Activated T-helper 1 cell treated with Interleukin-2 at 50 U/mL for 16 hours (primary cell): ENCODE measurements at places on chromosomes 6 and 20.

GRCh38 chr6:131754088-131754487, 43.3 kb upstream of the CTAGE9 start:
- no peak for DNase-seq

DNA sequence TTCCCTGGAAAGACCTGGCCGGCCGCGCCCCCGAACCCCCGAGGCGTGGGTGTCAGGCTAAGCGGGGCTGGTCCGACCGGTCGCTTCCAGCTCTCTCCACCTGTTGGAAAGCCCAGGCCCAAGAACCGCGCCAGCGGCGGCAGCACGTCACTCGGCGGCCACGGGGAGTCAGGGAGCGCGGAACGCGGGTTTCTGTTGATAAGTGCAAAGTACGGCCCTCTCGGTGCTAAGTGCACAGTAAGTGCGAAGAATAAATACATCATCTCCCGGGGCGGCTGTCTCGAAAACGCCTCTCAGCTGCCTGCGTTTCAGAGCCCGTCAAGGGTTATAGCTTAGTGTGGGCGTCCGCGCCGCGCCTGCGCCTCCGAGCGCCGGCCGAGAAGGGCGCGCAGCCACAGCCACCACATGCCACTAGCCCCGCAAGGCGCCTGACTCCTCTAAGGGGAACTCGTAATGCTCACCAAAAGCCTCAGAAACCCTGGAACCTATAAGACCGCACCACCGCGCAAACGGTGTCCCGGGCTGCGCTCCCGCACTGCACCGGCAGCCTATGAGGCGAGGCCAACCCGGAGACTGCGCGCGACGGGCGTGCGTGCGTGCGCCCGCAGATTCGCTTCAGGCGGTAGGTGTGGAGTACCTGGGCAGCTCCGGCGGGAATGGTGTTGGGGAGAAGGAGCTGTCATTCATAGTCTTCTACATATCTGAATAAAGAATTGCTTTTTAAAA, 9.2 kb upstream of the TBX18 start:
- DNase-seq: no peak

DNA sequence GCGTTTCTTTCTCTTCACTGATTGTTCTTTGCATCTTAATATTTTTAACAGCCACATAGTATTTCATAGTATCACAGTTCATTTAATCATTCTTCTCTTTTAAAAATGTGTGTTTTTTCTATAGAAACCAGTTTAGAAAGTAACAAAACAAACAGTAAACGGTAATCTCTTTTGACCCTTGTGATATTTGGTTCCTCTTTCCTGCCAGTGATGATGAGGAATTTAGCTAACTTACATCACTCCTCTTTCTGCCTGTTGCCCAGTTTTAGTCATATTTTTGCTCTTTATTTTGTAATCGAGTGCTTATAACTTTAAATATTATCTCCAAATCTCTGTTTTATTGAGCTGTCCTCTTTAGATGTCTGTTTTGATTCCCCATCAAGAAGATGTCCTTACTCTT, 38.1 kb upstream of the ZBTB24 start:
- DNase-seq: no peak

DNA sequence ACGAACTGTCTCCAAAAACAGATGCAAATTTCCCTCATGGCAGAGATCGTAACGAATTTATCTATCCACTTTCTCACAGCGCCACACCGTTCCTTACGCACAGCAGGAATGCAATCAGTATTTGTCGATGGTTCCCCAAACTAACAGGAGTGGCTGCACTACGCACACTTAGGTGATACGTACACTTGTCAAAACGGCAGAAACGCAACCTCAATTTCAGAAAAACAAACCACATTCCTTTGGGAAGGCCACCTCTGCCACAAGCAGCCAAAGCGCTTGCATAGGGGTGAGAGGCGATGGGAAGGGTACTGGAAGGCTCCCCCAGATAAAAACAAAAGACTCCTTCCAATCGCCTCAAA, 638 bp downstream of the MDN1 start:
- DNase-seq: no peak

DNA sequence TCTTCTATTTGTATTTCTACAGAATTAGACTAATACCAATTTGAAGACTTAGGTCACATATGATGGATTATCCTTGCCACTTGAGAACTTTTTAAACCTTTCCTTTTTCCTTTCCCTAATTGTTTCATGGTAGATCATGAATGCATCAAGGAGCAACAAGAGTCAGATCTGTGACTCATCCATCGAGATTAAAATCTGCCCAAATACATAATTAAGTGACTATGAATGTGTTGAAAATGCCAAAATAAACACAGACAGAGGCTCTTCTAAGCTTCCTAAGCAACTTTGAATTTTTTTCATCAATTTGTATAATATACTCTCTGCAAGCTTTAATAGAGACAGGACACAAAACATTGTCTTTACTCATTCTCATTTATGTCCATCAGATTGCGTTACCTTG, 23.5 kb upstream of the HTR1E start:
- no peak for DNase-seq

DNA sequence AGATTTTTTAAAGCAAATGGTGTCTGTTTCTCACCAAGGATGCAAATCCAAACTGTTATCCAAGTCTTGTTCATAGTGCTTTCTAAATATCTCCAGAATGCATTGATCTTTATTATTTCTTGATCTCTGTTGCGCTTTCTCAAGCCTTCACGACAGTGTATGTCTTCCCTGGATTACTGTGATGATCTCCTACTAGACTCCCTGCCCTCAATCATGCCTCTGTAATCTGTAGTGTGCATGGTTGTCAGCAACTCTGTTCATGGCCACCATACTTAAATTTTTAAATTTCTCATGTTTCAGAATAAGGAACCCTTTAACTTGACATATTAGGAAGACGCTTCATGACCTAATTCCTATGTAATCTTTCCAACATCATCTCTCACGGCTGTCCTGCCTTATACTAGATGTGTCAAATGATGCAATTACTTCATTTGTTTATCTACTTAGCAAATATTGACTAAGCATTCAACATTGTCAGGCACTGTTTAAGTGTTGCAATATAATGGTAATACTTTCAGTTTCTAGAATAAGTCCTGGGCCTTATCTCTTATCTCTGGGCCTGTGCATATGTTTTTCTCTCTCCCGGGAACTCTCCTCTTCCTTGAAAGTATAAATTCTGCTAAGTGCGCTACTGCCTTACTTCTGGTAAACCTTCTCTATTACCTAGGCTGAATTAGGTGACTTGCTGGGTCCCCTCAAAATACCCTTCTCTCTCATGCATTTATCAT, 25.6 kb upstream of the AHI1 start:
- no peak for DNase-seq

DNA sequence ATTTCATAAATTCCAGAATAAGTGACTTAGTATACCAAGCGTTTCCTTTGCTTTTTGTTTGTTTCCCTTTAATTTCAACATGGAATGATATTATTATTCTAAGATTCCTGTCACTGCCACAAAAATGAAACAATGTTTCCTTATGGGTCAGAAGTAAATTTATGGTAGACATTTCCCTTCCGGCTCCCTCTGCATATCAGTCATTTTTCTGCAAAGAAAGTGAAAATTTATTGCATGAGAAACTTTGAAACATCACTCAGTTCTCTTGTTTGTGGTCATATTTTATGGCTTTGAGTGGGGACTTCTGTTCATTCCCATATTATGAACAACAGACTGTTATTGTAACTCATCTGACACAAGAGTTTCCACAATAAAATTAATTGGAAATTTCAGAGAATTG, 97.8 kb downstream of the NKAIN2 start:
- no peak for DNase-seq

GRCh38 chr20:6094063-6094462, 28.8 kb downstream of the FERMT1 start:
- no peak for DNase-seq

- no peak for DNase-seq
These were observed 55.3 kb downstream of the DLL1 start for GRCh38 chr6:170235391-170236125.

DNA sequence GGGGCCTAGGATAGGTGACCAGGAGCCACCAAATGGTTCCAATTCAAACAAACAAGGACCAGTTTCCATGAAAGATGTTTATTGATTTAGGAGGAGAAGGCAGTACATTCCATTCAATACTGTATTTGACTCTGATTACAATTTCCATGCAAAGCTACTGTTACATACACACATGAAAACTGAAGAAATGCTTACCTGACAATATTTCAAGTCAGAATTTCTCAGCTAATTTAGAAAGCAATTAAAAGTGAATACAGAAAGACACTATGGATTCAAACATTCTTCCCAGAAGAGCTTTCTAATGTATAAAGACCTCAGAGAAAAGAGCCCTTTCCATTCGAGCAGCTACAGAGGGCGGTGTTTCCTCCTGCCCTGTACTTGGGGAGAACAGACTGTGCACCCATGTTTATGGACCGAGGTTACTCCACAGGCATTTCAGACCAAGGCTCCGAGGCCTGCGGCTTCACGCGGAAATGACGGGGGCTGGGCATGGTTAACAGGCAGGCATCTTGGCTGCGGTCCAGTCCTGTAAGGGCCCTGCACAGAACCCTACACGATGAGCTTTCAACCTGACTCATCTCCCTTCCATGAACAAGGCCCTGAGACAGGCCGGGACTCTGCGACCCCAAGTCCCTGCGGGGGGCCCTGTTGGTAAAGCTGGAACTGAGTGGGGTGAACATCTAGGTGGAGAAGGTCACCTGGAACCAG, 25.7 kb upstream of the TCFL5 start:
- no peak for DNase-seq

DNA sequence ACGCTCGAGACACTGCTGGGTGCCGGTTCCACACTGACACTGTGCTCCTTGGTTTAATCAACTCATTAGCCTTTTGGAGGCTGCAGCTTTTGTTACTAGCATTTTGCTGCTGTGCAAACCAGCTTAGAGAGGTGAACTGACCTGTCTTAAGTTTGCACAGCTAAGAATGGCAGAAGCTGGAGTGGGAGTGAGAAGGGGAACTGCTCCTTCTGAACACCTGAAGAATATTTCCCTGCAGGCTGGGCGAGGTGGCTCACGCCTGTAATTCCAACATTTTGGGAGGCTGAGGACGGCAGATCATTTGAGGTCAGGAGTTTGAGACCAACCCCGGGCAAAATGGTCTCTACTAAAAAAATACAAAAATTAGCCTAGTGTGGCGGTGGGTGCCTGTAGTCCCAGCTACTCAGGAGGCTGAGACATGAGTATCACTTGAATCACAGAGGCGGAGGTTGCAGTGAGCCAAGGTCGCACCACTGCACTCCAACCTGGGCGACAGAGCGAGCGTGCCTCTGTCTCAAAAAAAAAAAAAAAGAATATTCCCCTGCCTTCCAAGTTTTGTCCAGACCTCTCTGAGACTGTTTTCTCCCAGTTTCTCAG, 5.0 kb downstream of the CEBPB start:
- DNase-seq: no peak

GRCh38 chr6:117346142-117346930, 79.4 kb downstream of the ROS1 start:
- DNase-seq: no peak

DNA sequence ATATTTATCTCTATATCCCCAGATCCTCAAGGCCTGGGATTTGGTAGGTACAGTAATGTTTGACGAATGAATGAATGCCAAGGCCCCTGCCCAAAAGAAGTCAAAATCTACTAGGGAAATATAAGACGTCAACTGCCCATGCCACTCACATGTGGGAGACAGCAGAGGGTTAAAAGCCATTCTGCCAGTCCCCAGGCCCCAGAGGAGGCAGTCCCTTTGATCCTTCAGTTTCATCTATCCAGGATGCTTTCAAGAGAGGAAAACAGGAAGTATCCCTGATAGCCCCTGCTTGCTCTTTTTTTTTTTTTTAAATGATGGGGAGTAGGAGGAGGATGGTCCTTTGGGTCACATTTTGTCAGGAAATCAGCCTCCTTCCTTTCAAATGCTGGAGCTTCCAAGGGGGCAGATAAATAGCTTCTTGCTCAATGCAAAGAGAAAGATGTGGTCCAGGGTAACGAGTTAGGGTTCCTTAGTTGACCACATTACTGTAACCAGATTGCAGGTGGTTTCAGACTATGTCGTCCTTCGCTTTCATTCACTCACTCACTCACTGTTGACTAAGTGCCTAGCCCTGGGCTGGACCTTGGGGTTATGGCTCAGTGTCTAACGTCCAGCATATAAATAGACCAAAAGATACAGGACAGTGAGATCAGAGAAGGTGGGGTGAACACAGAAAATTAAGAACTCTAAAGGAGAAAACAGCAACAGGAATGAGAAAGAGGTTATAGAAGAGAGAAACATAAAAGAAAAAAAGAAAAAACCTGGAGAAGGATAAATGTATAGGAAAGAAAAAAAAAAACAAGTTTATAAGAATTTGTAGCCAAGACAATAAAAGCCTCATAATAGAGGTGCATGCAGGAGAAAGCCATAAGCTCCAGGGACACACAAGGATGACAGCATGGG, 64.6 kb upstream of the PIM1 start:
- no peak for DNase-seq

GRCh38 chr6:169249057-169249456, 4.6 kb downstream of the THBS2 start:
- no peak for DNase-seq

- DNase-seq: no peak
These were observed 91.8 kb downstream of the PLEKHG1 start for GRCh38 chr6:150691463-150691862.

DNA sequence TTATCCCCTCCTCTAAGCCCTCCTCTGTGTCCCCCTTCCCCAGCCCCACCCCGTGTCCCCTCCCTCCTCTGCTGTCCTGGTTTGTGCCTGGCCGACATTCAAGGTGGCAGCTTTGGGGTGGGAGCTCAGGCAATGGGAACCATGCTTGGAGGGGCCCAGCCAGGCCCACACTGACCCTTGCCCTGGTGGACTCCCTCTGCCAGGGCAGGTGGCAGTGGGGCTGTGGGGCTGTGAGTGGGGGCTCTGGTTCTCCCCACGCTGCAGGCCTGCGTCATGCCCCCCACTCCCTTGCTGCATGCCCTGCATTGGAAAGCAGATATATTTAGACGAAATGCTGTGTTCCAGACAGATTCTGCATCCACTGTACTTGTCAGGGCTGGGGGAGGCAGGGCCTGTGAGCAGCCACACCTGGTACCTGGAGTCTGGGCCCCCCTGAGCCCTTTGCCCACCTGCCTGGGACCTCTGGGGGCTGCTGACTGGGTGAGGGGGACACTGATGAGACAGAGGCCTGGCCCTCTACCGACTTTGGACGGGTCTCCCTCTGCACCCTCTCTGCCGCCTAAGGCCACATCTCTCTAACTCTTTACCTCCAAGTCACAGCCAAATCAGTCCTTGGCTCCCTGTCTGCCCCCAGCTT, 14.2 kb downstream of the DLGAP4 start:
- no peak for DNase-seq

DNA sequence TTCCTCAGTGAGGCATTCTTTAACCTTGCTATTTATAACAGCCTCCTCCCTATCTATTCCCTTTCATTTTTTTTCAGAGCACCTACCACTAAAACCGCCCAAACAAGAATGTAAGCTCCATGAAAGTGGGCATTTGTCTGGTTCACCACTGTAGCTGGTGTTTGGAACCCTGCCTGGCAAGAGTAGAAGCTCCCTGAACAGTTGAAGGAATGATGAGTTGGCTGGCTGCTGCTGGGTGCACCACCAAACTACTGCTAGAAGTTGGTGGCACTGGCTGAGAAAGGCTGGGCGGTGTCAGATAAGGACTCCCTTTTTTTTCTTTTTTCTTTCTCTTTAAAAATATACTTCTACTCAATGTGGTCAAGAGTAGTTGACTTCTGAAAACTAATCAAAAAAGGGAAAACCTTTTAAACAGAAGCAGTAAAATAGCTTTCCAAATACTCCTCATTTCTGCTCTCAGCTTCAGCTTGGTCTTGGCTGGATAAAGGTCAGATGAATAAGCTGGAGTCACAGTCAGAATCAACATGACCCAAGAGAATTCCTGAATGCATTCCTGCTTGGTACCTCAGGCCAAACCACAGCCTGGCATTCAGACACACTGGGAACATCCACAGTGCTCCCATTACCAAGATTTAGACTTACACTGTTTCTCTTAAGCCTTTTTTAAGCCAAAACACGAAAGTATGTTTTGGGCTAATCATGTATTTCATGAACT, 38.0 kb downstream of the RTN4IP1 start:
- DNase-seq: no peak
